ENCODE measurements at places on chromosomes 1 and 21.

DNA sequence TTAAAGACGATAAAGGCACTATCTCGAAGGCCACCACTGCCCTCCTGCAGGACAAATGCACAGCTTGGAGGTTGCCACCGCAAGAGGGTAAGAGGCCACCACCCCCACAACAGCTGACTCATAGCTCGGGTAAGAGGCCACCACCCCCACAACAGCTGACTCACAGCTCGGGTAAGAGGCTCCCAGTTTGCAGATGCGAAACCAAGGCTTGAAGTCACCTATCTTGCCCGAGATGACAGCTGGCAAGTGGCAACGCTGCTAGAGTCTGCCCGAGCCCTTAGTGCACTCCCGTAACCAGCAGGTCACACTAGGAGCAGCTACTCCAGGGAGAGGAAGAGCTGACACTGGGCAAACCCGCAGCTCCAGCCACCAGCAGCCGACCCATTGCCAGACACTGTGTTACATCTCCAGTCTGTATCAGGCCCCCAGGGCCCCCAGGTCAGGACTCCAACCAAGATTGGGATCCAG, 17.1 kb upstream of the SPSB1 start:
- DNase-seq: no peak

DNA sequence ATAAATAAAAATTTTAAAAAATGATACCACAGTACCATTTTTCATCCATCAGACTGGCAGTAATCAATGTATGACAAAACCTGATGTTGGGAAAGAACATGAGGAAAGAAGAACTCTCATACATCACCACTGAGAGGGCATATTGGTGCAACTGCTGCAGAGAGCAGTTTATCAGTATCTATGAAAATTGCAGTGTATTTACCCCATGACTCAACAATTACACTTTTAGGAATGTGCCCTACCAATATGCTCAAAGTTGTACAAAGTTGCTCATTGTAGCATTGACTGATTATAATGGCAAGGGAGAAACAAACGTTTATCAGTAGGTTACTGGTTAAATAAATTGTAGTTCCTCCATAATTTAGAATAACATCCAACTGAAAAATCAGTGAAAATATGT, 36.7 kb downstream of the CATSPERE start:
- no peak for DNase-seq

- no peak for DNase-seq
Measured at GRCh38 chr1:161095230-161095629, 2.9 kb upstream of the KLHDC9 start.

- DNase-seq: no peak
Measured at GRCh38 chr1:107415241-107415640, 274.4 kb downstream of the NTNG1 start.

- no peak for DNase-seq
Measured at GRCh38 chr1:10850026-10850425, 53.6 kb upstream of the CASZ1 start.

DNA sequence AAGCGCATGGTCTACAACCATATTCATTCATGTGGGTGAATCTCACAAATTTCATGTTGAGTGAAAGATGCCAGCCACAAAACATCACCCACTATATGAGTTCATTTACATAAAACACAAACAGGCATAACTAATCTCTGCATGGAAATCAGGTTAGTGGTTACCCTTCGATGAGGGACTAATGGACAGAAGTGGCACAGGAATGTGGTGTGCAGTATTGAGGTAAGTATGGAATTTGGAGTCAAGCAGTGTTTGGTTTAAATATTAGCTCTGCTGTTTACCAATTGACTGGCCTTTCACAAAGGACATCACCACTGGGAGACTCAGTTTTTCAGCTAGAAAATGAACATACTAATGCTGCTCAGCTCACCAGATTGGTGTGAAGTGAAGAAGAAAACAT, 24.2 kb downstream of the CCDC185 start:
- no peak for DNase-seq

GRCh38 chr1:26409191-26409807, 1.3 kb upstream of the LIN28A start:
- DNase-seq: no peak

DNA sequence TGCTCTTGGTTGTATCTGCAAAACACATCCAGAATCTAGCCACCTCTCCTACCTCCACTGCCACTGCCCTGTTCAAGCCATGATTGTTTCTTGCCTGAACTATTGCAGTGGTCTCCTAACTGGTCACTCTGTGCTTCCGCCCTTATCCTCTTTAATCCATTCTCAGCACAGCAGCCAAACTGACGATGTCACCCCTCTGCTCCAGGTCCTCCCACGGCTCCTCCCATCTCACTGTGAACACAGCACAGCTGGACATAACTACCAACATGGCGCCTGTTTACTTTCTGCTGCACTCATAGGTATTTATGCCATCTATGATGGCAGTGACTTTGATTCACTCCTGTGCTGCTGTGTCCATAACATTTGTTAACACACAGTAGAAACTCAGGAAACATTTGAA, 406.7 kb downstream of the DISC1 start:
- no peak for DNase-seq

DNA sequence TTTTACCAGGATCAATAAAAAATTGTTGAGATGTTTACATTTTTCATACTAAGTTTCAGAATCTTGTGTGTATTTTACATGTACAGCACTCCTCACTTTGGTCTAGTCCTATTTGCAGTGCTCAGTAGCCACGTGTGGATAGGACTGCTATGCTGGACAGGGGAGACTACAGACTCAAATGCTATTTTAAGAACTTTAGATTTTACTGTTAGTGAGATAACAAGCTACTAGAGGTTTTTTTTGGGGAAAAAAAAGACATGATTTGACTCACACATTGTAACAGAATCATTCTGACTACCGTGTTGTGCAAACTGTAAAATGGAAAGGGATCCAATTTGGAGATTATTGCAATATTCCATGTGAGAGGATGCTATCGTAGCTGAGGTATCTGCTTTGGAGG, 418.9 kb upstream of the PRMT6 start:
- DNase-seq: no peak

GRCh38 chr1:45215485-45216199, 9.2 kb upstream of the ZSWIM5 start:
- DNase-seq: no peak

- DNase-seq: no peak
Measured at GRCh38 chr1:53837646-53837923, 511 bp downstream of the NDC1 start.

- no peak for DNase-seq
Measured at GRCh38 chr1:67832737-67833601, at the start of gene GNG12. TSS of gene GNG12 (minus strand) at chr1:67833467. CDS start at chr1:67707686, 125,781 bp downstream.

DNA sequence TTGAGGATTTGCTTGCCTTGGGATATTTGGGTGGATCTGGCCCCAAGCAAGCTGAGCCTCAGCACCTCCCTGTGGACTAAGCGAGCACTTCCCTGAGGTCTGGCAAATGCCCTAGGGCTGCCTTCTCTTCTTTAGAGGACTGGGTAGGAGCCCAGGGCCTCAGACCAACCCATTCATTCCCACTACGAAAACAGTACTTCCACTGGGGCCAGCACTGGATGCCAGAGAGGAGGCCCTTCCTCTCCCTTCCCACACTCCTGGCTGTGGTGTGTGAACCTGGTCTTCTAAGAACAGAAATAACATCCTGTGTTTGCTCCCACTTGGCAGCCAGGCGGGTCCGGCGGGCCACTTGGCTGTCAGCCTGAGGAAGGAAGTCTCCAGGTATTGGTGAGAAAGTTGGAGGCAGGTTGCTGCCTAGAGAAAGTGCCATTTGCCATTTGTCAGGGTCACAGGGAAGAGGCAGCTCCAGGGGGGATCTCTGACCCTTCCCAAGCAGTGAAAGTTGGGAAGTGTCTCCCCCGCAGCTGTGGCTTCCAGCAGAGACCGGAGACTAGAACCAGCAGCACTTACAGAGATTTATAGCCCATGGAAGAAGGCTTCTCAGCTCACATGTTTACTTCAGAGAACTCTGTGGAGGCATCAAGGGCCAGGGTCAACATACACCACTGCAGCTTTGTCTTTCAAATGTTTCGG, 323.5 kb downstream of the SIPA1L2 start:
- no peak for DNase-seq

DNA sequence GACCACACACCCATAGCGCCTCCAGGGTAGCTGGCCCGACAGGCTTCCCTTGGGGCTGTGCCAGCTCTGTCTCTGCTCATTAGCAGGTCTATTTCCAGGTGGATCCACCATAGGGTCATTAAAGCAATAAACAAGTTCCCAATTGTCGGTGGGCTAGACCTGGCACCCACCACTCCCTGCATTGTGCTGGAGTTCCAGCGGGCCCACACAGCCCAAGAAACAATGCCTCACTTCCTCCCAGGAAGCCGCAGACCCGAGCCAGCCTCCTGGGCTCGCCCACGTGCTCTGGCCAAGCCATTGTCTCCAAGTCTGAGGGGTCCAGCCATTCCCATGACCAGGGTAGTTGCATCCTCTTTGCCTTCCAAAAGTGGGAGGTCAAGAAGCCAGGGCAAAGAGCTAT, 27.5 kb upstream of the SOX13 start:
- no peak for DNase-seq

DNA sequence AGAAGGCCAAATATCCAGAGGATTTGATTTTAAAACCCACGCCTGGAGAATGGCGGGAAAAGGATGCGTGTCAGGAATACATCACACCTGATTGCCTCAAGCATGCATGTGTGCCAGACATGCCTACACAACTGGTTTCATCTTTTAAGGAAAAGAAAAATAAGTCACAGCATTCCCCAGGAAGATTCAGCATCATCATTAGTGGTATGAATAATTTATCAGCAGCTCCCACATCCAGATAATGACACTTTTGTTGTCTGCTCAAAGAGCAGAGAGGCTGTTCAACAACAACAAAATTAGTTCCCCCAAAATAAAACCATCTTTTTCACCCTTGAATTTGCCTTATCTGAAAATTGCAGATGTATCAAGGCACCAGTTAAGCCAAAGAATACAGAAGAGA, 328.6 kb upstream of the C1orf87 start:
- DNase-seq: no peak

GRCh38 chr1:246772686-246773085, 48.5 kb downstream of the SCCPDH start:
- no peak for DNase-seq

DNA sequence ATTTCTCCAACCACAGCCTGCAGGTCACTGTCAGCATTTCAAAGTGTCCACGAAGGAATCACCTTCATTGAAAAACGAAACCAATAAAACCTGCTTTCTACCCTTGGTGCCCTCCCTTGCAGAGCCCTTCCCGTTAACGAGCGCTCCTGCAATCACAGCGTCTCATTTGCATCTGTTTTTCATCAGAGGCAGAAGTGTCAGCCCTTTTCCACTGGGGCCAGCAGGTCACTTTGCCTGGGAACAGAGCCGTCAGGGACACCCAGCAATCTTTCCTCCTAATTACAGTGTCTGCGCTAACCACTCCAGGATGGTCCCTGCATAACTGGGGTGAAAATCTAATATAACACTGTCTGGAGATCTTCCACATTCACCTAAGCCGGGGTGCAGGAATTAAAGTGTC, 85.3 kb downstream of the PSMG1 start:
- no peak for DNase-seq

- DNase-seq: no peak
Measured at GRCh38 chr1:199287206-199287605, 648.4 kb downstream of the PTPRC start.

DNA sequence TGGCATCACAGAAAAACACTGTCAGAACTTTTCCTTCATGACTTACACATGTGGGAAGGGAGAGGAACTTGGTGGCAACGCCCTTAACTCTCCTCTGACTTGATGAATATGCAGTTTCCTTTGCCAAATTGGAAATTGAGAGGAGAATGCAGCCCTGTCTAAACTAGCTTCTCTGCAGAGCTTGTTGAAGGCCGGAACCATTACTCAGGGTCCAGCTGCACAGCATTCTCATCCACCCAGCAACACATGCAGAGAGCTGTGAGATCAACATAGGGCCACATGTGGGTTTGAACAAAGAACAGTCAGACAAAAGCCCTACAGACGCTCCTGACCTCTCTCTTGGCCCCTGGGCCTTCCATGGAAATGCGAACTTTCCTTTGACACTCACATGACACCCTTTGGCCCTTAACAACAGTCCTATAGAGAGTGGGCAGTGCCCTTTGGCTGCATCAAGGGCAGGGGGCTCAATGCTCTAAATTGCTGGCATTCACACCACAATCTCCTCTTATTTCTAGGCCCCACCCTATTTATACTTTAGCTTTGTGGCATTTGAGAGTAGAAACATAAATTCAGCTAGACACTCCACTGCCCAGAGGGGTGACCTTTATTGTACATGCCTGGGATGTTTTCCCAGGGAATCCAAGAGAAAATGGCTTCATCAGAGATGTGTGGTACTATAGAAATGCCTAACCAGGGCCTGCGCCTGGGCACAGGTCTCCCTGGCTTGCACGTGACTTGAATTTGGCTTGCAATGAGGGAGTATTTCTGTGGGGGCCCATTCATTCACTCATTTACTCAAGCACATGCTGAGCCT, 64.4 kb downstream of the CDC7 start:
- DNase-seq: peak; percentile 80

- no peak for DNase-seq
Measured at GRCh38 chr1:227214207-227214606, 104.1 kb downstream of the CDC42BPA start.

GRCh38 chr1:15610167-15610566, 7.1 kb upstream of the DDI2 start:
- no peak for DNase-seq

DNA sequence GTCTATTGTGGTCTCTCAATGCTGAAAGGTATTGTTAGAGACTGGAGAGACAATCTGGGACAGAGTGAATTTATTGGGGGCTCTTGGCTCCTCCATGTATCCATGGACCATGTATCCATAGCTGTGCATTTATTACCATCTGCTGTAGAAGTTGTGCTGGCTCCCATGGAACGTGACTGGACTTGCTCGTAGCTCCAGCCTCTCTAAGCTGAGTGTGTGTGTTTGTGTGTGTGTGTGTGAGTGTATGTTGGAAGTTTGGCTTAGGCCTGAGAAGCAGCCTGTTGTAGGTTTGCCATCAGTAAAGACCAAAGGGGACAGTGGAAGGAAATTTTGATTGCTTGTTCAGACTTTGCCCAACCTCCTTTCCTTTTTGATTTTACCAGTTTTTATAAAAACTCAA, 105.7 kb upstream of the USP24 start:
- DNase-seq: no peak

DNA sequence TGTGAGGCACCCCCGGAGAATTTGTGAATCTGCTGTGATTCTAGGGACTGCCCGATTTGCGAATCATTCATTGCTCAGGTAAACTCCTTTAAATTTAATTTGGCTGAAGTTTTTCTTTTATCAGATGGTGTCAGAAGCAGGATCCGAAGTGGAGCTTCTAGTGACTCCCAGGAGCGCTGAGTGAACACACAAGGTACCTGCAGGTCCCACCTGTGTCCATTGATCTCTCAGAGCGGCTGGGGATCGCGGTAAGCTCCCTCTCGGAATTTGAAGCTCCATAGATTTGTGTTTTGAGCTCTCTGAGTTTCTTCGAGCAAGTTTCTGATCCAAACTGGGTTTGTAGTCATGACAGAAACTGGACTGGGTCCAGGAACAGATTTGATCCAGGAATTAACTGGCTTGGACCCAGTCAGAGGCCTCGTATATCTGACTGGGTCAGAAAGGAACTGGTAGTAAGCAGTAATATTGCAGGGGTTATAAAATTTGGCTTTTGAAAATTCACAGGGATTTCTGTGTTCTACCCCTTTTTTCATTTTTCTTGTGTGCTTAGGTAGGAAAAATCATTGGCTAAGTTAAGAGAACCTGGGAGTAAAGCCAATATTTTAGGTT, 56.2 kb upstream of the EDEM3 start:
- DNase-seq: no peak

Data from AG04450 (cell line).